ENCODE measurements at places on chromosomes 4 and X.
A peak's percentile ranks its signal among the peaks of the same experiment; 100 is the strongest.

DNA sequence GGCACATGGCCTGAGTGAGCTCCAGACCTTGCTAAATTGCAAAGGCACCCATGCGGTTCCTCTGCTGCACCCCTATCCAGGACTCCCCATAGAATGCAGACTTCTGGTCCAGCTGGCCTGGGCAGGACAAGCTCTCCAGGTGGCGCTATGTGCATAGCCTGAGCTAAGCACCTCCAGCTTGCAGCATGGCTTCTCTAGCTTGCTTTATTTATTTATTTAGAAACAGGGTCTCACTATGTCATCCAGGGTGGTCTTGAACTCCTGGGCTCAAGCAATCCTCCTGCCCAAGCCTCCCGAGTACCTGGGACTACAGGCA, 5.5 kb upstream of the WFS1 start:
- no peak for DNase-seq

GRCh38 chr4:163665521-163666331, 171.2 kb downstream of the TMA16 start:
- no peak for DNase-seq

DNA sequence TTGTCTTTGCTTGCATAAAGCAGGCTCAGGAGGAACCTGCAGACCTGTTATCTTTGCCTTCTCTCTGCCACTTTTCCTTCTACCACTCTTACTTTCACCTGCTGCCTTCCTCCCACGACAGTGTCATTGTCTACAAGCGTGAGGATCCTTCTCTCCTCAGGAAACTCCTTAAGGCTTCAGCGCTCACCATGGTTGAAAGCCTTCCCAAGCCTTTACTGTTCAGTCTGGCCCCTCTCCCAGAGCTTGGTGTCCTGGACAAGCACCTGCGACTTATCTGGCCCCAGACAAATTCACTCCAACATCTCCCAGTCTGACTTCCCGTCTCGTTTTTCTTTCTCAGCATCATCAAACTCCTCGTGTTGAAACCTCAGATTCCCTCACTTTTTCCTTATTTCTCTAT, 31.0 kb downstream of the CC2D2A start:
- DNase-seq, result no peak

DNA sequence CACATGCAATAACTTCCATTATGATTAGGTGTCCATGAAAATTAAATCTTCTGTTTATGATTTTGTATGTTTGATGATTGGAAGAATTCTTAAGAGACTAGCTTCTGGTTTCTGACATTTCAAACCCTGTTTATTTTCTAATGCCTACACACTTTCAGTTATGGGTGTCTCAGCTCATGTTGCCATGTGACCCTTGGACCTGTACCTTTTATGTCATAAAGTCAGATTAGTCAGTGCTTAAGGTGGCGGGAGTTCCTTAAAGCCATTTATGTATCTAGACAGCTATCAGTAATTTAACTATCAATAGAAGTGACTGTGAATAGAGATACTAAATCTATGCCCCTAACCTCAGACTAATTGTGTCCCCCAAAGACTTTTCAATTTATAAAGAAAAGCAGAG, 155.6 kb downstream of the GBA3 start:
- no peak for DNase-seq

DNA sequence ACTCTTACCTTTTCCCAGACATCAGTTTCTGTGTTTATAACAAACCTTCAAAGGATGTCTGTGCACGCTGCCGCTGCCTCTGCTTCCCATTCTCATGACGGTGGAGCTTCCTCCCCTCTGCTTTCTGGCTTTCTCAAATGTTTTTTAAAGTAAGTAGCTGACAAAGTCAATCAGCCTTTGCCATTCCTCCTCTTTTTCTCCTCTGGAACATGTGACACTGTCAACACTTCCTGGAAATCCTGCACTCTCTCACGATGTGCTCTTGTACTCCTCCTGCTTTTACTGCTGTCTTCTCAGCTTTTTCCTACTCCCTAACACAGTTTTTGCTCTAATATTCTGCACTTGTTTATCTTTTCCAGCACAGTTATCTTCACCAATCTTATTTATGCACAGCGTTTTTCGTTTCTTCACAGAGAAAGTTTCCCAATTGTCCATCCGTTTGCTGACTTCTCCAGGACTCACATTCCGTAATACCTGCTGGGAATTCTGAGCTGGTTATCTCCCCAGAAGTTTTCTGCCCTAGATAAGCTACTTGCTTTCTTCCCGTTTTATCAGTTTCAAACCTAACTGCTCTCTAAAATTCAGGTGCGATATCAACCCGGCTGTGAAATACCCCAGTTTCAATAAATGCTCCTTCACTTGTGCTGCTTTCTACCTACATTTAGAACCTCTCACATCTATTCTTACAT, 465.6 kb upstream of the AGA start:
- DNase-seq, result no peak

- no peak for DNase-seq
Observed at GRCh38 chr4:85823295-85823694, 348.3 kb downstream of the ARHGAP24 start.

DNA sequence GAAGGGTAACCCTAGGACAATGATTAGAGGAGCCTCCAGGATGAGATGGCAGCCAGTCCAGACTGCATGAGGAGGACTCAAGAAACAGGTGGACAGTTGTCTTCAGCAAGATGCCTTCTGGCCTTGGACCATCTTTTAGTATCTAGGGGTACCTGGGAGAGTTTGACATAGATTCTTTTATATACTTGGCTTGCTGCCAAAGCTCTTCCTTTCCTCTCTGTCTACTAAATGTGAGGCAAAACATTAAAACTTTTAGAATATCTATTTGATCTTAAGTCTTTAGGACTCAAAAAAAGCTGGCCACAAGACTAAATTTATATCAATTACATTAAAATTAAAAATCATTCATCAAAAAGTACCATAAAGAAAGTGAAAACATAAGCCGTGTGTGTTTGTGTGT, 18.6 kb upstream of the NKX3-2 start:
- DNase-seq, result no peak

DNA sequence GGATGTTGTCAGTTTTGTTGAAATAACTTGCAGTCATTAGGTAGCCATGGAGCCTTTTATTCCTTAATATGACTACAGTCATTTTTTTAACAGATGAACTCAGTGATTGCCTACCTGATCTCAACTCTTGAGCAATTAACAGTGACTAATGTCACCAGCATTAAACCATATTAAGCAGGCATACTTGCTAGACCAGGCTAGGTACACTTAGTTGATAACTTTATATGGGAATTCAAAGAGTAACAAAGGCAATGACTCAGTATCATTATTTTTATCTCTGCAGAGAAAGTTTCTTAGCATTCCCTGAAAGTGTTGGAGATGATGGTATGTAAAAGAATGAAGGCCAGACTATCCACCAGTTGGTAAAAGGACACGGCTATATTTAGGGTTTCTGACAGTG, at the start of gene C4orf54:
C4orf54 (minus strand) TSS at position 31 of the 400 bp plus-strand sequence. CDS start 3,180 bp downstream, outside the sequence.
- no peak for DNase-seq

- DNase-seq, result no peak
Observed at GRCh38 chr4:186954509-186954908, 230.9 kb upstream of the FAT1 start.

DNA sequence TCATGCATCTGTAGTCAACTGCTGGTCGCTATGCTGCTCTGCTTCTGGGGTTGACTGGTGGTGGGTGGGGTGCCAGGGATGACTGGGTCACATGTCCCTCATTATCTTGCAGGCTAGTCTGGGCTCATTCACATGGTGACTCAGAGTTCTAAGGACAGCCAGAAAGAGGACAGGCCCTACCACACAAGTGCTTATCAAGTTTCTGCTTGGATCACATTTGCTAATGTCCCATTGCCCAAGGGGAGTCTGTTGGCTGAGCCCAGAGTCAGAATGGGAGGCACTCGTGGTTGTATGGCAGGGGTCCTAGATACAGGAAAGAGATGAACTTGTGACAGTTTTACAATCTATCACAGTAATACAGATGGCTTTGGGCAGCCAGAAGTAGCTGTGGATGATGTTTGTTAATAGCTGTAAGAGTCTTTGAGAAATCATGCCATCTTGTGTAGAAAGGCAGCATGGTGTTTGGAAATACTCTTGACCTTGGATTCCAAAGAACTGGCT, 221.3 kb downstream of the GPAT3 start:
- DNase-seq, result no peak

DNA sequence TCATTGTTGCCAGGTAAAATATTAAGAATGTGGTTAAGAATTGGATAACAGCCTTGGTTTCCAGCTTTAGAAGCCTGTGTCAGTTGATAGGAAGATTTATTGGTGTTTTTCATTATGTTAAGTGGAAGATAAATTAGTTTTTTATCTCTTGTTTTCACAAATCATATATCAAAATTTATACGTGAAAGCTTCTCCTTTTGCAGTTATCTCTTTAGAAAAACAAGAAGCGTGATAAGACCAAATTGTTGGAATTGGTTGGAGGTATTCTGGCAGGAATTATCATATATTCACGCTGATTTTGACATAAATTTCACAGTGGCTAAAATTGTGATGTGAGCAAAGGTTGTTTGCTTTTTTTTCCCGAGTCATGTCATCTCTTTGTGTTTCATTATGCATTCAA, 90.6 kb downstream of the FRMPD4 start:
- no peak for DNase-seq

DNA sequence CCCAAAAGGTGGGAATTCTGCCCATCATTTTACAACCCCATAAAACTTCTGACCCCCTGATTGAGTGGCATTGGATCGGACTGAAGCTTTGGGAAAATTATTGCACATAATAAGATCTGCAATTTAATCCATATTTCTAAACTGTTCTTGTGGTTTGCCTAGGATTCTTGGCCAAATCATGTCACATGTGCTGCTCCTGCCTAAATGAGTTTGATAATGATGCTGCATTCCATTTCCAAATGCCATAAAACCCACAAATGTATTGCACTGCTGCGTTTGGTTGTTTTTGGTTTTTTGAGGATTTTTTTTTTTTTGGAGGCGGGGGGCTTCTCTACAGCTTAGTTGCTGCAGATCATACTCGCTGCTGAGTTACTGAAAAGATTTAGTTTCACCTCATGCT, 153.6 kb downstream of the QDPR start:
- DNase-seq, result no peak

- DNase-seq, result no peak
Observed at GRCh38 chrX:133258481-133258880, 40.3 kb upstream of the TFDP3 start.

- no peak for DNase-seq
Observed at GRCh38 chr4:183202523-183202922, 103.5 kb downstream of the WWC2 start.

GRCh38 chr4:109303140-109303496, 660 bp upstream of the COL25A1 start:
- DNase-seq, result no peak

DNA sequence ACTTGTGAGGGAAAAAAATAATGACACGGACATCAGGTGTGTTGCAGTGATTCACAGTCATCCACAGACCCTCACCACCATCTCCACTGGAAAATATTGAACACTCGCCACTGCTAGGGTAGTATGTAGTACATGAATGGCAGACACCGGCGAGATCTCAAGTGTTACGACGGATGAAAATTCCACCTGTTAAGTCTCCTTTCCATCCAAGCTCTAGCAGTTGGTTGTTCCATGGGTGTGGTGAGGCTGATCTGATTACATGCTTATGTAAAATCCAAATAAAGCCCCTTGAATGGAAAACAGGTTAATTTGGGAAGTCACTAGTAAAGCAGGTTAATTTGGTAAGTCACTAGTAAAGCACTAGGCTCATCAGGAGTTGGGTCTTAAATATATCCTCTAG, 1.1 kb upstream of the ARMCX4 start:
- no peak for DNase-seq

DNA sequence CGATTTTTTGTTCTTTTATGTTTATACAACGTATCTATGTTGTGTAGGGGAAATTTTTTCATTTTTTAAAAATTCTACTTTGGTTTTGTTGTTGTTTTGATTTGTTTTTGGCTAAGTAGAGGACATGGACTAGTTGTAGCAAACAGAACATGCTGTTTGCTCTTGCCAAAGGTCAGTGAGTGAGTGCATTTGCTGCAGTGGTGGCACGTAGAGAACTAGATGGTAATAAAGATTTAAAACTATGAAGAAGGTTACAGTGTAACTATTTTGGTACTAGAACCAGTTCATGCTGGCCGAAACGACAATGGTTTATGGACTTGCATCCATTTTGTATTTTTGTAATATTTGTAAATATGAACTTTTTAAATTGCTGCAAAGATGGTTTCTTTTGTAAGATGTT, 1.9 kb upstream of the SCML1 start:
- DNase-seq, result no peak

- peak; percentile 76 for DNase-seq
Observed at GRCh38 chrX:103464774-103465117, 54.5 kb downstream of the RAB40A start.

DNA sequence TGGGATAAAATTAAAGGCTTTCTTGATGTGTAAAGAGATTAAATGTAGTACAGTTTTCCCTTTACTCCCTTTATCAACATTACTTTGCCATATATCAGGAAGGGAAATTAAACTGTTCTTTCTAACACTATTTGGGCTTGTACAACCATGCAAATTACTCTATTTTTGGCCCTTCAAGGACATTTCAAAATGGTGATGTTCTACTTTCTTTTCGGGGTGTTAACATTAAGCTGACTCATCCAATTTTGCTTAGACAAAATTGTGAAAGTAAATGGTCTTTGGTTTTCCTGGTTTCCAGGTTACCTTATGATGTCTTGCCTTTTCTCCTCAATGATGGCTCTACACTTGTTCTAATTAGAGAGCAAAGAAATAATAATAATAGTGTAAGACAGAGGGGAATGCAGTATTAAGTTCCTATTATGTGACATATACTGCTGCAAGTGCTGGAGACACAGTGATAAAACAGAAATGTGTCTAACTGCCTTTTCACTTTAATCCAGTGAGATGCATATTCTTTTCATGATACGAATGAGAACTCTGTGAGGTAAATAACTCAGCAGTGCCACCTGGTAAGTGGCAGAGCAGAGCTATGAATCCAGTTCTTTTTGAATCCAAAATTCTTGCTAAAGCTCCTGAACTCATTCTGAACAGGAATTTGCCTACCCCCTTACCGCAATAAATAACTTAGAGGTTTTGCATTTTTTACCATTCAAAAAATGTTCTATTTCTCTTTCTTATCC, 35.7 kb upstream of the PDE5A start:
- no peak for DNase-seq

DNA sequence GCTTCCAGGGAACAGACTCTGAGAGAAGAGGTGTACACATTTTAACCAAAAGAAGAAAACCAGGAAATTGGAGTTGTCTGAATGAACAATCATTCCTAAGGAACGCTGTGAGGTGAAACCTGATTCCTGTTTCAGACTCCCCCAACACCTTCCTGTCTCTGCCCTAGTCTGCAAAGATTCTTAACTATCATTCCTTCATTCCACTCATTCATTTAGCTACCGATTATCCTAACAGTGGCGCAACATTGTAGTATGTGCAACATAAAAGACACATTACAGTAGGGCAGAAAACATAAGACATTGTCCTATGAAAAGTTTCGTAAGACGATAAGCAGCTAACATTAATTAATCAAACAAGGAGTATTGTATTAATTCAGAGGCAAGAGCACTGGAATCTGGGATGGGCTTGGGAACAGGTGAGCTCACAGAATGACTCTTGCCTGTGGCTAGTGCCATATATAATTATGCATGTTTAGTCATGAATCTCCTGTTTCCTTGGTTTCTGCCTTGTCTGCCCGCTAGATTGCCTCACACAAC, 23.8 kb upstream of the ADH7 start:
- DNase-seq, result no peak

- DNase-seq, result no peak
Observed at GRCh38 chrX:85379174-85379907, at the start of gene POF1B. POF1B (minus strand) TSS chrX:85379665; CDS start chrX:85379454, 211 bp downstream.

Data from activated CD8-positive, alpha-beta memory T cell treated with anti-CD3 and anti-CD28 coated beads, Interleukin-2, amount 50 U/mL, for 48 hours (primary cell).